ENCODE measurements at places on chromosomes 3 and 15.

GRCh38 chr3:42936157-42936981 lies 30.4 kb downstream of the ZNF662 start:
- no peak for DNase-seq

- DNase-seq, result no peak
Measured at GRCh38 chr3:191240486-191240885, 41.4 kb downstream of the OSTN start.

GRCh38 chr15:90710436-90711027 lies 6.6 kb upstream of the BLM start:
- DNase-seq, result no peak

DNA sequence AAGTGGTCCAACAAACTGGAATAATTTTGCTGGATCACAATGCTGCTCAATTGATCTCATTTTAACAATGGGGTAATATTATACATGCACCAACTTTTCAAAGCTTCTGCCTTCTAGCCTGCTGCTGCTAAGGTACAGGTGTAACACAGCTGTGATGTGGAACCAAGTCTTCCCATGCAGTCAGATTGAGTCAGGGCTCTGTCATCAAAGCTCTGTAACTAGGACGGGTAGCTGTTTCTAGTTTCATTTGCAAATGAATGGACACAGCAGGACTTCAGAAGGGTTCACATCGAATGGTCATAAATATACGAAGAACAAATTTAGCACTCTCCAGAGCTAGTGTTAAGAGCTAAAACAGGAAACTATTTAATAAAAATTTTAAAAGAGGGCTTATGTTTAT lies 189.2 kb downstream of the USP13 start:
- DNase-seq, result no peak

DNA sequence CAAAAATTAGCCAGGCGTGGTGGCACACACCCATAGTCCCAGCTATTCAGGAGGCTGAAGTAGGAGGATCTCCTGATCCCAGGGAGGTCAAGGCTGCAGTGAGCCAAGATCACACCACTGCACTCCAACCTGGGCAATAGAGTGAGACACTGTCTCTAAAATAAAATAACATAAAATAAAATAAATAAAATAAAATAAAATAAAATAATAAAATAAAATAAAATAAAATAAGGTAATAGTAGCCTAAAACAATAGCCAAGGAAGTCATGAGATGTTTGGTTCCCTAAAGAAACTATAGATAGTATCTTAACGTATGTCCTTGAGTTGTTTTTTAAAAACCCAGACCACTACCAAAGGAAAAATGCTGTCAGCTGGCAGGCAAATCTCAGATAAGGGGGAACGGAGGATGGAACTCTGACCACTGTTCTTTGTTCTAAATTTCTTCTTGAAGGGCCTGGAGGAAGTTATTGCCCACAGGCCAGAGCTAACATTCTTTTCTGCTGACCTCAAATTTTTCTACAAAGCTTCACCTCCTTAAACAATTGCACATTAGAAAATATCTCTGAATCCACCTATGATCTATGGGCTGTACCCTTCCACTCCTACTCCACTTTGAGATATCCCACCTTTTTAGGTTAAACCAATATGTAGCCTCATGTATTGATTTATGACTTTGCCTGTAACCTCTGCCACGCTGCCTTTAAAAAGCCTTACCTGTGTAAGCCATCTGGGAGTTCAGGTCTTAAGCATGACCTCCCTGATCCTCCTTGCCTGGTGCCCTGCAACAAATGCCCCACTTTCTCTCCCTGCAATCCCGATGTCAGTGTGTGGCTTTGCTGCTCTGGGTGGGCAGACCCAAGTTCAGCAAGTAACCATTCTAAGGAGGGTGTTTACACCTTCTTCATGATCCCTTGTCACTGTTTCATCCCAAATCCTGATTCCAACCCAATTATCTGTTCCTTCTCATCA lies 126.2 kb upstream of the BHLHE40 start:
- DNase-seq, result no peak

DNA sequence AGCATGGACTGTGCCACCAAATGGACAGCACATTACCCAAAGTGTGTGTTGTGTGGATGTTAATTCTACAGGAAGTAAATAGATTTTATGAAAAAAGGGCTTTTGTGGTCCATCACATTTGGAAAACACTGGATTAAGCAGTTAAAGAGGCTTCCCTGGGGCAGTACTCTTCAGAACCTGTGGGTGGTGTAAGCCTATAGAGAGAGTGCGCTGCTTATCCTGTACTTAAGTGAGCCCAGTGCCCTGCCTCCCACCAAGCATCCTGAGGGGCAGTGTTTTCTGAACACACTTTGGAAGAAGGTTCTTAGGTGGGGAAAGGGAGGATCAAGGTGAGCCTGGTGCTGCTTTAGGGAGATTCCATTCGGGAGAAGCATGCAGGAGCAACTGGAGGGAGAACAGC lies 10.9 kb downstream of the TTLL3 start:
- no peak for DNase-seq

DNA sequence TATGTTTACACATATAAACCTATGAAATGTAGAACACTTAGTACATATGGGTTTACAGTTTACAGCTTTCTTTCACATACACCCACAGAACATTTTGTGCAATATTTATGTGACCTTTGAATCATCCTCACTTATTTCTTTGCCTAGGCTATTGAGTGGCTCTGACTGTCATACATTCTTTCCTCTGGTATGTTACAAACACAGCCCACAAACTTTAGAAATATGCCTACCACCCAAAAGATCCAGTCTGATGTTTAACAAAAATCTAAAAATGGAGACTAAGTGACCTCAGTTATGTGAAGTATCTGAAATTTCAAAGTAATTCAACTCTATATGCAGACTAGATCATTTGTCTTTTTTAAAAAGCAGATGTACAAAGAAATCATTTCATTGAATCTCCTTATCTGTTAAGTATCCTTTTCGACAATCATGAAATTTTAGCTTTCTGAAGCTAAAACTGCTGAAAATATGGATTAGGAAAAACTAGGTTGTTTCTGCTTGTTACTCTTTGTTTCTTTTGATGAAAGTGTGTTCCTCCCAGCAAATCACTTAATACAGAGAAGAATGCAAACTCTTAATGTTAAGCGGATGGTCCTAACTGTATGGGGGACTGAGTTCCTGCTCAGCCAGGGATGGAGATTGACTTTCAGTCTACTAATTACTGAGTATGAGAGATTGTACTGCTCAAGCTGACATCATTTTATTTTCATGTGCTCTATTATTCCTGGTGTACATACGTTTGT lies 27.7 kb downstream of the CCDC54 start:
- no peak for DNase-seq

GRCh38 chr3:66256806-66257205 lies 36.0 kb downstream of the SLC25A26 start:
- DNase-seq, result no peak

DNA sequence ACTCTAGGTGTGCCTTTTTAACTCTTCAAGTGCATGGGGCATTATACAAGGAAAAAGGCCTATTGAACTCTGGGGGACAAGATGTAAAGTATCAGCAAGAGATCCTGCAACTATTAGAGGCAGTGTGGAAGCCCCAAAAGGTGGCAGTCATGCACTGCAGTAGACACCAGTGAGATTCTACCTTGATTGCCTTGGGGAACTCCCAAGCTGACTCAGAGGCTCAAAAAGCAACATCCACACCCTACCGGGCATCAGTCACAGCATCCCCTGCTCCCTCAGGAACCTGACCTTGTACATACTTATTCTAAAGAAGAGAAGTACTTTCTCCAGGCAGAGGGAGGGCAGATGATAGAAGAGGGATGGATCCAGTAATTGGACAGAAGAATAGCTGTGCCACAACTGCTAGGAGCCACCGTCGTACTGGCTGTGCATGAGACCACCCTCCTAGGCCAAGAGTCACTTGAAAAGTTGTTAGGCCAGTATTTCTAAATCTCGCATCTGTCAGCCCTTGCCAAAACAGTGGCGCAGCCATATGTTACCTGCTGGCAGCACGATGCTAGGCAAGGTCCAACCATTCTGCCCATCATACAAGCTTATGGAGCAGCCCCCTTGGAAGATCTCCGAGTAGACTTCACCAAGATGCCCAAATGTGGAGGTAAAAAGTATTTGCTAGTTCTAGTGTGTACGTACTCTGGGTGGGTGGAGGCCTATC lies 523.1 kb upstream of the FRG2C start:
- DNase-seq, result no peak

DNA sequence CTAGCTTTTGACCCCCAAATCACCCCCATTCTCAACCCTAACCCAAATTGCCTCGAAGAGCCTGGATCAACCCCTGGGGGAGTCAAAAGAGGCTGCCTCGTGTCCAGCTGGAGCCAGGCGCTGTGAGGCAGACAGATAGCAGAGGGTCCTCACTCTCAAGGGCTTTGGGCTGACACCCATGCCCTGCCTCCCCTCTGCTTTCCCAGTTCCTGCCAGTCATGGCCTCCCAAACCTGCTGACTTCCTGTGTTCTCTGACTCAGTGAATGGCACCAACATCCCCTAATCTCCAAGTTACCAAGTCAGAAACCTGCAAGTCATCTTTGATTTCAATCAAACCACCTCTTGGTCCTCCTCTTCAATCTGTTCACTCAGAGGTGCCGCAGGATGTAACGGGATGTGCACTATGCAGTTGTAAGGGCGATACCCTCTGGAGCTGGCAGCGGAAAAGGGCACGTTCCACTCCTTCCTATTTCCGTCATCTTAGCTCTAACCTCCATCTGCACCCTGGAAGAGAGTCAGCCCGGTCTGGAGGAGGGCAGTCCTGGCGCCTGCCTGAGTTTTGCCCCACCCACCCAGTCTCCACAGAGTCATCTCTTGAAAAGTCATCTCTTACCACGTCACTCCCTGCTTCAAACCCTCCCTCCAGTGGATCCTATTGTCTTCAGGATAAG lies 52.4 kb upstream of the FAM174B start:
- no peak for DNase-seq

DNA sequence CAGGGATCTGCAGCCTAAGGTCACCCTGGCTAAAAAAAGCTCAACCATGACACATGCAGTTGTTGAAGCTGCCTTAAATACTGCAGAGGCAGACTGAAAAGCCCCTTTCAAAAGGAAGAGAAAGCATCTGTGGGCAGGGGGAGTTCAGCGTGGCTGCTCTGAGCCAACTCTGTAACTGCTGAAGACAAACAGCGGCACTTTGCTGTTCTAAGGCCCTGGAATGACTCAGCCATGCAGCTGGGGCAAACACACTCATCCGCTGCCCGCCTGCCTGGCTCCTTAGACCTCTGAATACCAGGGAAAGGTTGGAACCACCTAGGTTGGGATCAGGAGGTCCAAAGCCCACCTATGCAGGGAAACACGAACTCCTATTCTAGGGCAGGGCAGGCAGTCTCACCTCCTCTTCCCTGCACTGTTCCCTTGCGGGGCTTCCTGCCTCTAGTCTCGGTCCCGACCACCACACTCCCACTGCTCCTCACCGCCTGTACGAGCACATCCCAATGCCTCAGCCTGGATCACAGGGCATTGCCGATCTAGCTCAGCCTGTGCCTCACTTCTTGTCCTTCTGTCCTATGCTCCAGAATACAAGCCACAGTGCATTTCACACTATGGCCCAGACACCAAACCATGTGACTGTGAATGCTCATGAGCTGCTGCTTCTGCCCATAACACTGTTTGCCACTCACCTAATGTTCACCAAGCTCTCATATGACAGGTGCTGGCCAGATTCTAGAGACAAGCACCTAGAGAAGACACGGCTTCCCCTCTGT lies 6.6 kb upstream of the MUSTN1 start:
- DNase-seq, result no peak

DNA sequence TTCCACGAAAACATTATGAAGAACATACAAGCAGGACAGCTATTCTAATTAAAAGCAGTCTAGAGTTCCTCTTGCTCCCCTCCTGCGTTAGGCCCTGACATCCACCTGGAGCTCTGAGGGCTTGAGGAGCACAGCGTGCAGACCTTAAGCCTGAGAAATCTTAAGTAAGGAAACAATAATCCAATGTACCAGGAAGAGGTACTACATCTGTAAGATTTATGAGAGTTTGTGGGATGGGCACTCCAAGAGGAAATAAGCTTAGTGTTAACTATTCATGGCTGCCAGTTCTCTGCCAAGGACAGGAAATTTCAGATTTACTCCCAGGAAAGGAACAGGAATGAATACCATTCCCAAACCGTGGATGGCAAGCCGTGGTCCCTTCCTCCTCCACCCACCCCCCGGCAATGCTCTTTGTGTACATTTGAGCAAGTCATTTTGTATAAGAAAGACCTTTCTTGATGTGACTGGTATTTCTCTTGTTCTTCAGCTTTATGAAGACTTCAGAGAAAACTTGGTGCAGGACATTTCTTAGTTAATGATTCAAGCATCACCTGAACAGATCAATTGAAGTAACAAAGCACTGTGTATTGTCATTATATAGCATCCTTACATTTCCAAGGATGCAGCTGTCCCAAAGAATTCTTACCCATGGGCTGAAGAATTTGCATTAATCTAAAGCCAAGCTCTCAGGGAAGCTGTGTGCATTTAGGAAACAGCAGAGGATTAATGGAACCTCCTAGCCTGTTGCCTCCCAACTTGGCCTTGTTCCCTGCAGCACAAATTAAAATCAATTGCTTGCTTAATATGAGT lies 28.8 kb upstream of the VILL start:
- DNase-seq, result no peak

DNA sequence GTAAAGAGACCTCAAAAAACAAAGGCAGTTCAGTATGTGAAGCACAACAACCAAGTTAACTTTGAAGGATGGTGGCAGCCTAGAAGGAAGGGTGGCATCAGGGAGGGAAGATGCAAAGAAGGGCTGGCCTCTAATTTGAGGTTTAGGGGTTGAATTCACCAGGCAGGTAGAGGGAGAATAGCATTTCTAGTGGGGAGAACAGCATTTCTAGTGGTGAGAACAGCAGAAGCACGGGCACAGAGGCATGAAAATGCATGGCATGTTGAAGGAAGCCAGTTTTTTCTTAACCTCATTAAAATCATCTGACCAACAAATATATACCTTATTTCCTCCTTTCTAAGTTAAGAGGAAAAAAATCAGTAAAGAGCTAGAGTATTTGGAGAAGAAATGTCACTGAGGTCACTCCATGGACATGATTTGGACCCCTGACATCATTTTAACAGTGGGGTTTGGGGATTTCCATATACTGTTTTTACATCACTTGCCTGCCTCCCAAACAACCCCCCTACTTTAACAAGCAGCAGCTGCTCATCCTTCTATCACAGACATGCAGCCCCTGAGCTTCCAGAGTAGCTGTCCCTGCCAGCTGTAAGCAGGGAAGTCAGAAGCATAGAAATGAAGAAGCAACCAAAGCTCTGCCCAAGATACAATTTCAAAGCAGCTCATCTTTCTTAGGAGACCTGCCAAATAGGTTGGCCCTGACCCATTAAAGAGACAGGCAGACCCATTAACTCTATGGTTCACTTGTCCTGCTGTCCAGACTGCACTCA lies 2.4 kb upstream of the POPDC2 start:
- DNase-seq, result no peak

GRCh38 chr3:49427586-49427985 lies 1.5 kb downstream of the NICN1 start:
- no peak for DNase-seq

- DNase-seq, result no peak
Measured at GRCh38 chr3:69445498-69445897, 59.6 kb upstream of the FRMD4B start.

GRCh38 chr3:196127308-196128040 lies 45.6 kb upstream of the TFRC start:
- DNase-seq, result peak; percentile 19

- DNase-seq, result no peak
Measured at GRCh38 chr3:180142472-180142871, 105.7 kb upstream of the PEX5L start.

GRCh38 chr15:33636958-33637357 lies 326.2 kb downstream of the RYR3 start:
- no peak for DNase-seq

GRCh38 chr3:70824773-70825172 lies 512.3 kb upstream of the MDFIC2 start:
- no peak for DNase-seq

All from T-helper 1 cell (primary cell).